Fibroblast of pulmonary artery (primary cell): ENCODE measurements at places on chromosomes 16 and 17.

DNA sequence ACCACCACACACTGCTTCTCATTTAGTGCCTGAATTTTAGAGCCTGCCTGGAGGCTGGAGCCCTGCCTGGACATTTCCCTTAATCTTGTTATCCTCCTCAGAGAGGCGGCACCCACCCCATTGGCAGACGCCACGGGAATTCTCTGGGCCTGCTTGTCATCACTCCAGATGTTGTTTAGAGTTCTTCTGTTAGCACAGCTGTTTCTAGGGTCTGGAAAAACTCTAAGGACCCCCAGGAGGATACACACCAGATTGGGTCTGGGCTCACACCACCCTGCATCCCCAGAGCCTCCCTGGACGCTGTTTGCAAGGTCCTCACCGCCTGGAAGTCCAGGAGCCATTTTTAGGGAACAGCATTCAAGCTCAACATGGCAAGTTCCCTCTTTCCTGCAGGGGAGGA lies 565 bp upstream of the XAF1 start:
- DNase-seq: peak; percentile 74

GRCh38 chr16:1109648-1110047 lies 13.6 kb upstream of the C1QTNF8 start:
- DNase-seq: no peak

GRCh38 chr16:49027420-49027819 lies 254.2 kb downstream of the CBLN1 start:
- DNase-seq: no peak

DNA sequence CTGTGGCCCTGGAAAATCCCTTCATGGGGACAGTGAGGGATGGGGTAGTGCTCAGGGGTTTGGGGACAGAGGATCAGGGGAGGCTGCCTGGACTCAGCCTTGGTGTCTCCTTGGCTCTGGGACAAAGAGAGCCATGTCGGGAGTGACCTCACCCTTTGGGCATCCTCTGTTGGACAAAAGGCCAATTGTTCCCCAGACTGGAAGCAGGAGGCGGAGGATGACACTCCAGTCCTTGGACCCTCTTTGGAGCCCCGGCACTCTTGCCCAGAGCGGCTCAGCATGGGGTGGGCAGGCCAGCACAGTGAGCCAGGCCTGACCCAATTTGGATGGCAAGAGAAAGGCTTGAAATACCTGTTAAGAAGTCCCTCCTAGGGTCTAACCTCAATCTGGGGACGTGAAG lies 39.4 kb upstream of the PHB1 start:
- DNase-seq: peak; percentile 26

DNA sequence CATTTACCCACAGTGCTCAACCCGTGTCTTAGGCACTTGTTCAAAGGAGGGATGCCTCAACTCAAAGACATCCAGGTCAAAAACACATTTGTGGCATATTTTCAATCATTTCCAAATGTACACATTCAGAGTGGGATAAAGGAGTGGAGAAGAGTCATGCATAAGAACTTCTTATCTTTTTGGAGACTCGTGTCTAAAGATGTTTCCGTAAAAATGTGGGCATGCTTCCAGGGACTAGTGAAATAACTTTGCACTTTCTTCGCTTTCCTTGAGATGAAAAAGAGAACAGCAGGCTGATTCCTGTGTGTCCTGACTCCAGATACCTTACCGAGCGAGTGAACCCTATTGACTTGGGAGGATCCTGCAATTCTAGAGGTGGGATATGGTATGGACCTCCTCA lies 256.6 kb upstream of the KCNJ16 start:
- DNase-seq: peak; percentile 35

GRCh38 chr16:20504418-20504817 lies 53.1 kb downstream of the ACSM2A start:
- no peak for DNase-seq

DNA sequence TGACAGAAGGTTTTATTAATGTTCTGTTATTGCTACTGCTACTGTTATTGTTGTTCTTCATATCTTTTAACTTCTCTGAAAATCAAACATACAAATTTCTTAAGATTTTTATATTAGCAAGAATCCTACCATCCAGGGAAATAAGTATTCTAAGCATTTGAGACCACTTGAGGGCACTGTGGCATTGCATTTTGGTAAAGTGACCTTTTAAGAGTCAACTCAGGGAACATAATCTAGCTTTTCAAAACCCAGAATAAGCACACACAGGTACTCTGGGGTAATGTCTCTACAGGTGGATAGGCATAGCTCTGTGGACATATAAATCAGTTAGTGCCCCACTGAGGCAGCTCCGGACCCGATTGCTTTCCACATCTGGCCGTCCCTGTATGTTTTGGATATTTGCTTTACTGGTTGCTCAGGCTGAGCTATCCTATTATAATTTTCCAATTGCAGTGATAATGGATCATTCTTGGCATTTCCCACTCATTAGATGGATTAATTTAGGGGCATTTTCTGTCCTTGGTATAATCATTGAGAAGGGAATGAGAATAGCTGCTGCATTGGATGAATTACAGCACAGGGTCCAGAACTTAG lies 1425.1 kb upstream of the CDH8 start:
- peak; percentile 81 for DNase-seq

GRCh38 chr16:73233846-73234424 lies 186.0 kb upstream of the ZFHX3 start:
- peak; percentile 14 for DNase-seq

DNA sequence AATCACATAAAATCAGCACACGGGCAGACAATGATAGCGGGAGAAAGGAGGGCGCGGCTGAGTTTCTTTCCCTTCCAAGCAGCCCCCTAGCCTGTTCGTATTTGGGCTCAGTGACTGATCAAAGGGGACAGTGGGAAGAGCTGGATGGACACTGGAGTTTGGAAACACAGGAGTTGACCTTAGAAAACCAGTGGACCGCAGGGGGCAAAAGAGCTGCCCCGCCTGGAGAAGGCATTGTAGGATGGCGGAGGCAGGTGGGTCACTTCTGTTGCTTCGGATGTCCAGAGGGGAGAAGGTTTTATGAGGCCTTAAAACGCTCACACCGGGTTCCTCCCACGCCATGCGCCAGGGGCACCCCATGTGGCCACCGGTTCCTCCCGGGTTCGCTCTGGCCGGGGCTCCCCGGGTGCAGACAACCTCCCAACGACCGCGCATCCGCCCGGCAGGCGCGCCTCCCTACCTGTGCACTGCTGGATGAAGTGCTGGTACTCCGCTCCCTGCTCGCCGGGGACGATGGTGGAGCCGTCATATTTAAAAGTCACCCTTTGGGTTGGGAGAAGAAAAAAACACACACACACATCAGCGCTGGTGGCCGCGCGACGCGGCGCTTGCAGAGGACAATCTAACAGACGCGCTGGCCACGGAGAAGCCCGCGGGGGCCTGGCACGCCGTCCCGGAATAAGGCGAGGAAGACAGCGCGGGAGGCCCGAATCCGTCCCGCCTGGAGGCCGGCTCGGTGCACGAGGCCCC lies 662 bp downstream of the COTL1 start:
- no peak for DNase-seq

GRCh38 chr17:40310882-40311391 lies 2.0 kb downstream of the RARA start:
- no peak for DNase-seq

DNA sequence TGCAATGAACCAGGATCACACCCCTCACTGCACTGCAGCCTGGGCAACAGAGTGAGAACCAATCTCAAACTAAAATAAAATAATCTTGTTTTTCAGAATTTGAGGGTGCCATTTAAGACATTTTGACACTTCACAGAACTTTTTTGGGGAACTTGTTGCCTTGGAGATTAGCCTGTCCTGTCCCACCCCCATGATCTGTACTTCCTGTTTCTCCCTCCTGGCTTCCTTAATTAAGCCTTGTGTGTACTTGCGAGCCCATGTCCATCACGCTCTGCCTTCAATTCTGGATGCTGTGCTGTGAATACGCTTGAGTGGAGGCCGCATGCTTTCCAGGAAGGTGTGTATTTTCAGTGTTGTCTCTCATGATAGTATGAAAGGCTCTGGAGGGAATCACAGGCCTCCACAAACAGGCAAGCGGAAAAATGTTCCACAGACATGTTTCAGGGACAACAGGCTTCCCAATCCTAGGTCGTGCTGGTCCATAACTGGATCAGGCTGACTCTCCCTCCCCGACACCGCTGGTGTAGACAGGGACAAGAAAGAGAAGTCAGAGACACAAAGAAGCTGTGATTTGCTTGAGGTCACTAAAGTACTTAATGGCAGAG lies 56.9 kb downstream of the NOS2 start:
- no peak for DNase-seq
